Stimulated activated CD4-positive, alpha-beta T cell treated with anti-CD3 and anti-CD28 coated beads, Interleukin-12 subunit alpha, Interleukin-12 subunit beta, amount 100 ng/mL, for 48 hours (primary cell): ENCODE measurements at places on chromosomes 5 and 9.

GRCh38 chr5:161431963-161432362 is 114.6 kb downstream of the GABRB2 start:
- DNase-seq = no peak

DNA sequence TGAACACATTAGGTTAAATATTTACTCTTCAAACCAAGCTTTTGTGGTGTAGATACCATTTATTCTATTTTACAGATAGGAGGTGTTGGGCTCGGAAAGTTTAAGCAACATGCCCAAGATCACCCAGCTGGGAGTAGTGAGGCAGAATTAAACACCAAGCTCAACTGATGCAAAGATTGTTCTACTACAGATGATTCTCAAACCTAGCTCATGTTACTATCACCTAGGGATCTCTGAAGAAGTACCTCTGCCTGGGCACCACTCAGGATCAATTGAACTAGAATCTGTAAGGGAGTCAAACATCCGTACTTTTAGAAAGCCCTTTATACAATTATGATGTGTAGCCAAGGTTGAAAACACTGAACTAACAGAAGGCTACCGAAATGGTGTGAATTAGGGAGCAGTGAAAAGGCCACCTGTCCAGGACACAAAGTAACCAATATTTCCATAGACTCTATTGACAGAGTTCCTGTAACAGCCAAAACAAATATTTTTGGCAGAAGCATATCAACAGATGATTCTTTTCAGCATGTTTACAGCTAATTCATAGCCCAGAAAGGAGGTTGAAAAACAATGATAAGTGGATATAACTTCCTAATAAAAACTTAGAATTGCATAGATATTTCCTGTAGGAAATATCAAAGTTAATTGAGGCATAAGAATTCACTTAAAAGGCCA is 158.5 kb upstream of the PTGER4 start:
- no peak for DNase-seq

GRCh38 chr9:127415657-127416056 is 8.5 kb upstream of the ZNF79 start:
- no peak for DNase-seq

DNA sequence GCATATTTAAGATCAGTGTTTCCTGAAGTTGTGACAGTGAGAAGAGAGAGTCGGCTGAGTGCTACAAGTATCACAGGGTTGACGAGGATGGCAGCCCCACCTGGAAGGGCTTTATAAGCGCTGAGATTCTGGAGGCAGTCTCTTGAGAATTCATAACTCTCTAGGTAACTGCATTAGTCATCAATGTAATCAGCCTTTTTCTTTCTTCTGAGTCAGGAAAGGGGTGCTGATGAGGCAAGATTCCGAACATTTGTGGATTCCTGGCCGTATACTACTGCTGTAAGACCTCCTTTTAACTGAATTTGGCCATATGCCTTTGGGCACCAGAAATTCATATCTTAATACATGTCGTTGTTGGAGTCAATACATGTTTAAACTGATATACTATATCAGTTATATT is 6.6 kb upstream of the RNF20 start:
- DNase-seq = no peak

GRCh38 chr5:34580983-34581382 is 75.1 kb upstream of the RAI14 start:
- no peak for DNase-seq

DNA sequence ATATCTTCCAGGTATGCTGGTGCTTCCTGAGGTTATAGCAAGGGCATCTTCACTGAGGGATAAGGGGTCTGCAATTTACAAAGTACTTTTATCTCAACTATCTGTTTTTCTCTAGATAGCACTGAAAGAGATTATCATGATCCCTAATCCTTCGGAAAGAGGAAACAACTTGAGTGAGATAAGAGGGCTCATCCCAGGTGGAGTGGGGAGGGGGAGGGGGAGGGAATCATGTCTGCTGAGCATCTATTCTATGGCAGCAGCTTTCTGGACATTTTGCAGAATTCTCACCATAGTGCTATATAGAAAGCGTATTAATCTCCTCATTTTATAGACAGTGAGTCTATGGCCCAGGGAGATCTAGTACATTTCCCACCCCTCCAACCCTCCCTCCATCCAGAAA is 5.9 kb downstream of the TNFSF15 start:
- no peak for DNase-seq

GRCh38 chr5:65823204-65823603 is 101.2 kb downstream of the NLN start:
- DNase-seq = no peak

DNA sequence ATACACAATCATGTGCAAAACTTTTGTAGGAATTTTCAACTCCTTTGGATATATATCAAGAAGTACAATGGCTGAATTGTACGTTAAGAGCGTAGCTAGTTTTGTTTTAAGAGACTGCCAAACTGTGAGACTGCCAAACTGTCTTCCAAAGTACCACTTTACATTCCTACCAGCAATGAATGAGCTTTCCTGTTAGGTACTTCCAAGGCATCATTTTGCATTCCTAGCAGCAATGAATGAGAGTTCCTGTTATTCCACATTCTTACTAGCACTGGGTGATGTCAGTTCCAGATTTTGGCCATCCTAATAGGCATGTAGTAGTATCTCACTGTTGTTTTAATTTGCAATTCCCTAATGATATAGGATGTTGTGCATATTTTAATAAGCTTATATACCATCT is 219.3 kb downstream of the KCNN2 start:
- no peak for DNase-seq

DNA sequence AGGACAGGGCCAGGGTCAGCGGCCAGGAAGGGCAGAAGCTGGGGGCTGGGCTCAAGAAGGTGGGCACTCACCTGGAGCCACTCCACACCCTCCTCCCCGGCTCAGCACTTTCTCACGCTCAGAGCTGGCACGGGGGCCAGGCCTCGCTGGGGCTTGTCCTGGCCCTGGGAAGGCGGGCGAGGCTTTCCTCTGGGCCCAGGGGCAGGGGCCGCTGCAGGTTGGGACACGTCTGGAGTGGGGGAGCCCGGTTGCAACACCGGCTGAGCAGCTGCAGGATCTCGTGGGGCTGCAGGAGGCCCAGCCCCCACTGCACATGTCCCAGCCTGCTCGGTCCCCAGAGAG is 38.9 kb upstream of the EGFL7 start:
- DNase-seq = no peak

DNA sequence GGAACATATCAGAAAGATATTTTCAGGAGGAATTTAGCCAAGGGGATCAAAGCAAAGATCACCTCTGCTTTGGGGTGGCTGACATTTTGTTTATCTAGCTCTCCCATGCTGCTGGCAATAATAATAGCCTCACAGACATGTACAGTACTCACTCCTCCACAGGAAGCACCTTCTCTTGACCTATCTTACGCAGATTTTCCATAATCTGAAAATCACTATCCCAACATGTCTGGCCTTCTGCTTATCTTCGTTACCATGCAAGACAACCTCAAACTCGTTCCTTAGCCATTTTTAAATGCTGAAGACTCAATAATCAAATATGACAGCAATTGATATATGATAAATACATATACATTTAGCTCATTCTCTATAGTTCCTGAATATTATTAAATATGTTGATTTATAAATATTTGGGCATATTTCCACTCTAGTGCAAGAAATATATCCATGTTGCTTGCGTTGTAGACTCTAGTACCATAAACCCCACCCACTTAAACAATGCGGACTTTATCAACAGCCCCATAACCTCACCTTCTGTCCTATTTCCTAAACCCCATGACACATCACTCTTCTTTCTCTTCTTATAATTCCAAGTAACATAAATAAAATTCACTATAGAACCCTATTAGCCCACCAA is 18.0 kb downstream of the ZNF608 start:
- no peak for DNase-seq

DNA sequence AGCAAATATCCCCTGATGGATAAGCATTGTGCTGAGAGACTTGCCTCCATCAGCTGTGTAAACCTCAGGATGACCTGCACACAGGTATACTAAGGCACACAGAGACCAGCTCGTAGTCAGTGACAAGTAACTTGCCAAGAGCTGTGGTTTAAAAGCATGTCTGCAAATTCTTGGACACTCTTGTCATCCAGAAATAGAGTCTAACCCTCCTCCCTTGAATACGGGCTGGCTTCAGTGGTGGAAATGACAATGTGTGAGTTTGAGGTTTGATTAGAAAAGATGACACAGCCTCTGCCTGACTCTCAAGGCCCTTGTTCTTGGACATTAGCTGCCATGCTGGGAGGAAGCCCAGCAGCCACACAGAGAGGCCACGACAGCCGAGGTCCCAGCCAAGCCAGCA is 114.4 kb downstream of the GADD45G start:
- DNase-seq = no peak

- no peak for DNase-seq
Measured at GRCh38 chr9:114590328-114590727, 2.8 kb downstream of the ATP6V1G1 start.

- DNase-seq = no peak
Measured at GRCh38 chr5:98880151-98880550, 48.7 kb downstream of the CHD1 start.

DNA sequence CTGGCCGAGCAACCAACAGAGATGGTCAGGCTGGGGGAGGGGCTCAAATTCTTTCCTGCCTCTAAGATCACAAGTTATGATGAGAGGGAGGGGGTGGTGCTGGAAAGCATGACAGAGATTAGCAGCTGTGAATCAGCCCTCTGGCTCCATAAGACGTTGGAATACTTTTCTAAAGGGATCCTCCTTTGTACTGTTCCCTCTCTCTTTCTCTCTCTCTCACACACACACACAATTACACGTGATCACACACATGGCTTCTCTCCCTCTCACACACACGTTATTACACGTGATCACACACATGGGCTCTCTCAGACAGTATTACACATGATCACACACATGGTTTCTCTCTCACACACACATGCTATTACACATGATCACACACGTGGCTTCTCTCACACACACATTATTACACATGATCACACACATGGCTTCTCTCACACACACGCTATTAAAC is at the start of gene SLC45A2:
Gene SLC45A2, minus strand, starts transcription at position 23 of the 454 bp plus-strand sequence. CDS start 110 bp downstream, outside the sequence.
- no peak for DNase-seq

- no peak for DNase-seq
Measured at GRCh38 chr9:121281614-121282276, 13.8 kb downstream of the GSN start.

GRCh38 chr5:3092211-3092610 is 340.7 kb upstream of the IRX2 start:
- no peak for DNase-seq

DNA sequence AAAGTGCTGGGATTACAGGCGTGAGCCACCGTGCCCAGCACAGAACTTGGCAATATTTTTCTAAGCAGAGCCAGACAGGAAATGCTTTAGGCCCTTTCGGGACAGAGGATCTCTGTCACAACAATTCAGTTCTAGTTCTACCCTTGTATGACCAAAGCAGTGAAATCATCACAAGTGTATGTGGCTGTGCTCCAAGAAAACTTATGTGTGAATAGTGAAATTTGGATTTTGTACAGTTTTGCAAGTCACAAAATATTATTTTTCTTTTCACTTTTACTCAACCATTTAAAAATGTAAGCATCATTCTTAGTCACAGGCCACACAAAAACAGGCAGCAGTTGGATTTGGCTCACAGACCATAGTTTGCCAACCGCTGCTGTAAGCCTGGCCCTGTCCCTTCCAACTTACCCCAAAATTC is 20.4 kb upstream of the PRUNE2 start:
- no peak for DNase-seq

DNA sequence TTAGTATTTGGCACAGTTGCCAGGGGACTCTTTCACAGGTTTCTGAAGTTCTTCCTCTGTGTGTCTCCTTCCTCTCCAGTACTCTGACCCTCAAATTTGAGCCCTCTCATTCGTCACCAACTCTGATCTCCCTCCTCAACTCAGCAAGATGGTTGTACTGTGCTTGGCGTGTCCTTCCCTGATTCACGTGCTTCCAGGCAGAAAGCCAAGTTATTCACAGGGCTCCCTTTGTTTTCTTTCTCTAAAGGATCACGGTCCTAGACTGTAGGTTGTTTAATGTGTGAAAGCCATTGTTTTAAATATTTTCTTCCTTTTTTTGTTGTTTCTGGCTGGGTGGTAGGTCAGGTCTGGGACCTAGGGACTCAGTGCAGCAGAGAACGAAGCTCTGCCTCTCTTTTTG is 142.9 kb downstream of the DMAC1 start:
- no peak for DNase-seq

- DNase-seq = no peak
Measured at GRCh38 chr5:155839251-155840037, 487.5 kb upstream of the SGCD start.

DNA sequence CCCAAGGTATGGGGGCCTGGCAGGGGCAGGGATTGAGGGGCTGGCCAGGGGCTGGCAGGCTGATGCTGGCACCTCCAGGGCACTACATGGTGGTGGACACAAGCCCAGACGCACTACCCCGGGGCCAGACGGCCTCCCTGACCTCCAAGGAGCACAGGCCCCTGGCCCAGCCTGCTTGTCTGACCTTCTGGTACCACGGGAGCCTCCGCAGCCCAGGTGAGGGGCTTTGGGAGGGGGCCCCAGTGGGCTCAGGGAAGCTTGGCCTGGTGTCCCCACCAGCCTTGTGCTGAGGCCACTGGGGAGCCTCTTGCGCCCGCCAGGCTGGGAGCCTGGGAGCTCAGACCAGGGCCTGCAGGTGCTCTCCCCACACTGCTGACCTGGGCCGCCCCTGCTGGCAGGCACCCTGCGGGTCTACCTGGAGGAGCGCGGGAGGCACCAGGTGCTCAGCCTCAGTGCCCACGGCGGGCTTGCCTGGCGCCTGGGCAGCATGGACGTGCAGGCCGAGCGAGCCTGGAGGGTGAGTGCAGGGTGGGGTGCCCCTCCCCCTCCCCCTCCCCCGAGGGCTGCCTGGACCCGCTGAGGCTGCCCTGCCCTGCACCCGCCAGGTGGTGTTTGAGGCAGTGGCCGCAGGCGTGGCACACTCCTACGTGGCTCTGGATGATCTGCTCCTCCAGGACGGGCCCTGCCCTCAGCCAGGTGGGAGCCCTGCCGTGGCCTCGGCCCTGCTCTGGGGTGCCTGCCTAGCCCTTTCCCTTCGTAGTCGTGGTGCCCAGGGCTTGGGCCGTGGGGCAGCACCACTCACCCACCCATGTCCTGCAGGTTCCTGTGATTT is 5.7 kb downstream of the MAMDC4 start:
- DNase-seq = no peak

GRCh38 chr5:119315516-119315949 is 40.3 kb upstream of the TNFAIP8 start:
- DNase-seq = no peak

- DNase-seq = no peak
Measured at GRCh38 chr5:164012371-164012770, 507.0 kb downstream of the MAT2B start.

- DNase-seq = no peak
Measured at GRCh38 chr9:79984429-79985067, 412.8 kb downstream of the TLE4 start.

- peak; percentile 9 for DNase-seq
Measured at GRCh38 chr5:109921735-109922380, 232.1 kb downstream of the MAN2A1 start.

GRCh38 chr9:121569266-121569648 is 69.6 kb upstream of the GGTA1 start:
- no peak for DNase-seq

- DNase-seq = no peak
Measured at GRCh38 chr5:179318221-179318955, 26.9 kb downstream of the ADAMTS2 start.

- DNase-seq = no peak
Measured at GRCh38 chr5:15571081-15571480, 71.1 kb downstream of the FBXL7 start.
